ENCODE measurements at places on chromosomes 2 and 18.

GRCh38 chr2:52035391-52035790 is 1003.5 kb upstream of the NRXN1 start:
- DNase-seq = no peak

- DNase-seq = no peak
These were observed 13.2 kb downstream of the ITM2C start for GRCh38 chr2:230877759-230878598.

GRCh38 chr18:40577239-40577980 is 1377.6 kb upstream of the PIK3C3 start:
- no peak for DNase-seq

- DNase-seq = peak; percentile 88
These were observed at the start of gene CNPPD1 for GRCh38 chr2:219176818-219177551. Gene CNPPD1, minus strand, starts transcription at chr2:219176925. Its CDS starts 97 bp downstream, at chr2:219176828.

DNA sequence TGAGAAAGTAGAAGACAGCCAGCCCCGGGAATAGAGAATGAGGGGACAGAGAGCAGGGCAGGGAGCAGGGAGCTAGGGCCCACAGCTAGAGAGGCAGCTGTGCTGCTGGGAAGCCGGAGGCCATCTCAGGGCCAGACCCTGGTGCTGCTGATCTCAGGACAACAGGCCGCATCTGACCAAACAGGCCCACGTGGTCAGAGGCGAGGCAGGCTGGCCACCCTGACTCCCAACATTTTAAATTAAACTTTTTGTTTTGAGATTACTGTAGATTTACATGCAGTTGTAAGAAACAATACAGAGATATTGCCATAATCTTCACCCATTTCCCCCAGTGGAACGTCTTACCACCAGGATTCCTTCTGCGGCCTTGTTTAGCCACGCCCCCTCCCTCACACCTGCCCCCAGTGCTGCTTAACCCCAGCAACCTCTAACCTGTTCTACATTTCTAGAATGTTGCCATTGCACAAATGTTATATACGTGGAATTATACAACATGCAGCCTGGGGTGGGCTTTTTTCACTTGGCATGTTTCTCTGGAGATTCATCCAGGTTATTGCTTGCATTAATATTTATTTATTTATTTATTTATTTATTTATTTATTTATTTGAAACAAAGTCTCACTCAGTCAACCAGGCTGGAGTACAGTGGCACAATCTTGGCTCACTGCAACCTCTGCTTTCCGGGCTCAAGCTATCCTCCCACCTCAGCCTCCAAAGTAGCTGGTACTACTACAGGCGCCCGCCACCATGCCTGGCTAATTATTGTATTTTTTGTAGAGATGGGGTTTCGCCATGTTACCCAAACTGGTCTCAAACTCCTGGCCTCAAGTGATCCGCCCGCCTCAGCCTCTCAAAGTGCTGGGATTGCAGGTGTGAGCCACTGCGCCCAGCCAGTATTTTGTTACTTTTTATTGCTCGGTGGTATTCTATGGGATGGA is 48.6 kb upstream of the GPR17 start:
- DNase-seq = no peak

GRCh38 chr18:26723981-26724380 is 141.5 kb downstream of the AQP4 start:
- no peak for DNase-seq

DNA sequence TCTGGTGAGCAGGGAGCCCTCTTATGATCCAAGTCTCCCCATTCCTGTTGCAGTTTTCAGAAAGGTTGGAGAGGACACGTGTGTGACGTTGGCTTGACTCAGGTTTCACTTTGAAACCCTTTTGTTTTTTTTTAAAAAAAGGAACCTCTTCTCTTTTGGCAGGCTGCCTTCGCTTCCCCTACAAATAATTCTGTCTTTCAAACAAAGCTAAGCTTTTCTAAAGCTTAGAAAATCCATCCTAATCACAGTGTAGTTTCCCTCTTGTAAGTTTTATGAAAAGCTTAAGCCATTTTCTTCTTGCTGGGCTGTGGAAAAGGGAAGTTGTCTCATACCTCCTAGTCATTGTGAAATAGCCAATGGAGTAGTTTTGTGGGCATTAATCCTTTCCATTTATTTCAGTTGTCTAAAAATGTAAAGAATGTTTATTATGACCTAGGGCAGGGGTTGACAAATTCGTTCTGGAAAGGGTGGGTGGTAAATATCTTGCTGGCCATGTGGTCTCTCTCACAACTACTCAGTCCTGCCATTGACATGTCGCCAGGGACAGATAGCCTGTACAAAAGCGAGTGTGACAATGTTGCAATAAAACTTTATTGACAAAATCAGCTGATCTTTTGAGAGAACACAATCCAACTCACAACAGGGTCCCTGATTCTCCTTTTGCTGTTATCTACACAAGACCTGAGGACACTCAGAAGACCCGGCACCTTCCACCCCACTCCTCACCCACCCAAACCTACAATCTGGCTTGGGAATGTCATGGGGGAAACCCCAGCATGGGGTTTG is 878.8 kb downstream of the RNF144A start:
- DNase-seq = no peak

GRCh38 chr2:118878531-118879149 is 31.2 kb upstream of the EN1 start:
- DNase-seq = no peak

- no peak for DNase-seq
These were observed 349.7 kb upstream of the ST6GAL2 start for GRCh38 chr2:107235491-107236254.

DNA sequence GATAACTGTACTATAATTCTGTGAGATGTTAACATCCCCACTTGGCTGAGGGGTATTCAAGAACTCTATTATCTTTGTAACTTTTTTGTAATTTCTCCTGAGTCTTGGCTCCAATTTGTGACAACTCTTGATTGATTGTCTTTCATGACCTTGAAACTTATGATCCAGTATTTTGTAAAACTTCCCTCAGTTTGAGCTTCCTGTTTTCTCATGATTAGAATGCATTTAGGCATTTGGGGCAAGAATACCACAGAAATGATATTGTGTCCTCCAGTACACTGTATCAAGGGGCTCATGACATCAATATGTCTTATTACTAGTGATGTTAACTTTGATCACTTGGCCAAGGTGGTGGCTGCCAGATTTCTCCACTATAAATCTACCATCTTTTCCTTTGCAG is 37.4 kb downstream of the PNO1 start:
- DNase-seq = no peak

DNA sequence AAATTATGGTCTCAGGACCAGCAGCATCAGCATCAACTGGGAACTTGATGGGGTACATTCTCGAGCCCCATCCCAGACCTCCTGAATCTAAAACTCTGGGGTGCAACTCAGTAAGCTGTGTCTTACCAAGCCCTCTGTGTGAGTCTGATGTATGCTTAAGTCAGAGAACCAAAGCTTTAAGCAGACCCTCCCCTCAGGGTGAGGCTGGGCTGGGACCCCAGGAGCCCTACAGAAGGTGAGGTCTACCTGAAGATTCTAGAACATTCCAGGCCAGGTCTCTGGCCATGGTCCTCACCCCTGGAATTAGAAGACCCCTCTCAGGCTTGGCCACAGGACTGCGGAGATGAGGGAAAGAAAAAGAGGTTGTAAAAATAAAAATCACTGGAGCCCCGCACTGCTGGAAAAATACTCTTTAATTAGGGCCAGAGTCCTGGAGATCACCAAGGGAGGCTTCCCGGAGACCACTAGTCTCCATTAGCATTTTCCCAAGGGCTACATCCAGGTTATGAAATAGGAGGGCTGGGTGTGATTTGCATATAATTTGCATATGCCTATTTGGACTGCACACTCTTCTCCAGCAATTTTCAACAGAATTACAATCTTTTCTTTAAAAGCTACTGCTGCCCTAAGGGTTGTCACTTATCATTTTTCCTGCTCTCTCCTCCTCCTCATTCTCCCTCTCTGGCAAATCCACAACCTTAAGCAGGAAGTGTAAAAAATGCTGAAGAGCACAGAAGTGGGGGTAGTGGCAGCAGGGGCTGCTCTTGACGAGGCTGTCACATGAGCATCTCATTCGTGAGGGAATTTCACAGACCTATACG is 100.2 kb downstream of the ZBTB7C start:
- no peak for DNase-seq

- no peak for DNase-seq
These were observed 14.6 kb upstream of the ACOXL start for GRCh38 chr2:110717734-110718133.

- no peak for DNase-seq
These were observed 26.5 kb upstream of the FAM117B start for GRCh38 chr2:202608142-202608852.

- no peak for DNase-seq
These were observed 32.8 kb upstream of the DAPL1 start for GRCh38 chr2:158762336-158762735.

GRCh38 chr2:201621293-201621999 is 21.9 kb downstream of the TMEM237 start:
- DNase-seq = no peak

GRCh38 chr2:187050409-187050998 is 201.5 kb upstream of the ZSWIM2 start:
- DNase-seq = no peak

GRCh38 chr18:63949068-63949737 is at the start of gene HMSD:
Gene HMSD, plus strand, starts transcription at chr18:63949301. Its CDS starts 4,155 bp downstream, at chr18:63953456.
- peak; percentile 70 for DNase-seq

GRCh38 chr2:217935901-217936684 is 66.7 kb downstream of the TNS1 start:
- no peak for DNase-seq

GRCh38 chr2:126038861-126039260 is 617.1 kb upstream of the GYPC start:
- DNase-seq = no peak

- no peak for DNase-seq
These were observed 36.7 kb upstream of the SKA1 start for GRCh38 chr18:50338122-50338521.

DNA sequence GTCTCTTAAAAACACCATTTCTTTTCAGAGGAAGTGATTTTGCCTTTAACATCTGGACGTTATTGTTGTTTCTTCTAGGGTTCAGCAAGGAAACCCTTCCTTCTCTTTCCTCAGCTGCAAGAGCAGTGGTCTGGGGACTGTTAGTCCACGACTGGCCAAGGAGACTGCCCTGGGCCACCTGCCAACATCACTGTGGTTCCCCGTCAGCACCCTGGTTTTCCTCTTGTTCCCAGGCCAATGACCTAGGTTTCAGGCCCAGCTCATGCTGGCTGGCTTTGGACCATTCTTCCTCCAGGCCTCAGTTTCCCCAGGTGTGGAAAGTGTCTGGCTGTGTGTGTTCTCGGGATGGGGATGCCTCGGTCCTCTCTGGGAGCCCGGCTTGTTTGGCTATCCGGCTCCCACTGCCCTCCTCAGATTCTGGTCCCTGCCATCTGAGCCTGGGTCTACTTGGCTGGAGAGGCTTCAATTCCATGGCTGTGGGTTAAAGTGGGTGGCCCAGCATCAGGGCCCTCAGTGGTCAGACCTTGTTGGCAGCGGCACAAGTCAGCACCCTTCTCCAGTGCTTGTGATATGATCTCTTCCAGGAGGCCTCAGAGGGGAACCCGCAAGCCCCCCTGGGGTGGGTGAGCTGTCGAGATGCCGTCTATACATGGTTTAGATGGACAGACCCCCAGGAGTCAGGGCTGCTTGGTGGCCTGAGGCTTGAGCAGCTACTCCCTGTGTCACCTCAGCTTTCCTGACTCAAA is 234.3 kb upstream of the HS6ST1 start:
- DNase-seq = no peak

GRCh38 chr2:10080536-10081304 is 509 bp upstream of the CYS1 start:
- no peak for DNase-seq

- DNase-seq = no peak
These were observed 156.1 kb downstream of the TPGS2 start for GRCh38 chr18:36672437-36673344.

- DNase-seq = no peak
These were observed 571.9 kb upstream of the CNTNAP5 start for GRCh38 chr2:123453046-123453700.

DNA sequence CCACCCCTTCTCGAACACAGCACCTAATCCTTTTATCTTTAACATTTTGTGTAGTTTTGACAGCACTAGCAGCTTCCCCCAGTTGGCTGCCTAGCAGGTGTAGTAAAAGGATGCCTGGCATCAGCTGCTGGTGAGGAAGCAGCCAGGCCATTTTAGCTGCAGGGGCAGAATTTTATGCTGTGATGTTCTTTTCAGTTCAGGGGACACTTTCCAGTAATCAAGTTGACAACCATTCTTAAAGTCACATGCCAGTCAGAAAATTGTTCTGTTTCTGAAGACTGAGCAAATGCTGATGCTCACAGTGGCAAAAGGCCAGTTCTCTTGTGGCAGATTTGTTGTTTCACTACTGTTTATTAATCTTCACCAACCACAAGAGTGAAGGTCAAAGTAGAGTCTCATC is 570.8 kb downstream of the CCDC85A start:
- no peak for DNase-seq

DNA sequence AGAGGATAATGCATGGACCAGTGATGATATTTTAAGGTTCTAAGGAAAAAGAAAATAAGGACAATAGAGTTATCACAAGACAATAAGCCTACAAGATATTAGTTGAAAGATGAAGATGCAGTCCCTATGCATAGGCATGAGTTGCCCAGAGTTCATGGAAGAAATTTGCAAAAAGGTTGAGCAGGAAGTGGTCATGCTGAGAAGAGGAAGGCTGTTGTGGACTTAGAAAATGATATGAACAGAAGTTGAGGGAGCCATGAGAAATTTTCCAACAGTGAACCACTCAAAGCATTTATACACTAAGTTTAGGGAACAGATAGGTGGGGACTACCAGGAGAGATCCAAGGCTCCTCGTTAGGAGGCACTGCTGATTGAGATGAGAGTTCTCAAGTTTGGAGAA is 3.5 kb downstream of the OSBPL6 start:
- DNase-seq = no peak

DNA sequence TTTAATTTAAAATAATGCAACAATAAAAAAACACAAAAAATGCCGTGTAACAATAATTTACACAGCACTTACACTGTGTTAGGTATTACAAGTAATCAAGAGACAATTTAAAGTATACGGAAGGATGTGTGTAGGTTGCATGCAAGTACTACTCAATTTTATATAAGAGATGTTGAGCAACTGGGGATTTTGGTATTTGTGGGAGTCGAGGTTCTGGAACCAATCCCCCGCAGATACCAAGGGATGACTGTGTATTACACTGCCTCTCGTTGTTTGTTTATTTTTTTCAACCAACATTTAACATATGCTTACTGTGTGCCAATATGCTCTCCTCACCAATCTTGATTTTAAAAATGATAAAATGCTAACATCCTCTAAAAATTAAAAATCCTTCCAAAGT is 24.8 kb downstream of the MAP3K2 start:
- no peak for DNase-seq

DNA sequence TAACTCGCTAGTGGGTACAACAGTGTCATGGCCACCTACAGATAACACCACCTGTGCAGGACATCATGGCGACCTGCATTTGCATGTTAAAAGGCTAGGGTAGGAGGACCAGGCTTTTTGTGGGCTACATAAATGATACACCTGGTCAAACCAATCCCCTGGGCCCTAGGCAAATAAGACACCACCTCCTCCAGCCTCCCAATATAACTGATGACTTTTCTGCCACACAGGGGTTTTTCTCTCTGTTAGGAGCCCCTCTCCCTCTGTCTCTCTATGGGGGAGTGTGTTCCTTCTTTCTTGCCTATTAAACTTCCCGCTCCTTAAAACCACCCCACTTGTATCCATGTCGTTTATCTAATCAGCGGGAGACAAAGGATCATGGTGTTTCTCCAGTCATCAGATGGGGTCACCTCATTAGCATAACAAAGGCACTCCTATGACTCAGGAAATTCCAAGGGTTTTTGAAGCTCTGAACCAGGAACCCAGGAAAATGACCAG is 10.8 kb upstream of the BUB1 start:
- no peak for DNase-seq

GRCh38 chr2:10717628-10718027 is 3.8 kb upstream of the ATP6V1C2 start:
- no peak for DNase-seq

Measured in glutamatergic neuron (in vitro differentiated cells).